ENCODE measurements at places on chromosomes 12 and 14. TPM values are rescaled to one million over a fixed set of nuclear protein-coding genes. Genes with fewer than 3 reads are reported as not detected.

EGLN3 gene
- total RNA-seq, result 22.7 TPM

TMEM233 gene
- total RNA-seq, result not detected

PLEKHG7 gene
- total RNA-seq, result not detected

RNFT2 gene
- total RNA-seq, result 23.6 TPM

CLEC2A gene
- not detected for total RNA-seq

NYNRIN gene
- not detected for total RNA-seq

PTHLH gene
- not detected for total RNA-seq

RASAL1 gene
- total RNA-seq, result 1.0 TPM

IFNG gene
- 51.7 TPM for total RNA-seq

PTPN21 gene
- not detected for total RNA-seq

OAS1 gene
- 15.6 TPM for total RNA-seq

ATG14 gene
- total RNA-seq, result 8.0 TPM

NOP9 gene
- 42.2 TPM for total RNA-seq

RACGAP1 gene
- total RNA-seq, result 145 TPM

PLBD1 gene
- not detected for total RNA-seq

LEMD3 gene
- total RNA-seq, result 18.2 TPM

TSPAN31 gene
- total RNA-seq, result 18.7 TPM

VCPKMT gene
- total RNA-seq, result 11.4 TPM

ABCD2 gene
- total RNA-seq, result 3.4 TPM

All from activated T-helper 17 cell treated with anti-CD3 and anti-CD28 coated beads, Interleukin-2, amount 50 U/mL, for 72 hours (primary cell).